Central memory CD8-positive, alpha-beta T cell (primary cell): ENCODE measurements at places on chromosomes 13 and 19.

- no peak for DNase-seq
Measured at GRCh38 chr13:51541809-51542258, 42.4 kb upstream of the WDFY2 start.

DNA sequence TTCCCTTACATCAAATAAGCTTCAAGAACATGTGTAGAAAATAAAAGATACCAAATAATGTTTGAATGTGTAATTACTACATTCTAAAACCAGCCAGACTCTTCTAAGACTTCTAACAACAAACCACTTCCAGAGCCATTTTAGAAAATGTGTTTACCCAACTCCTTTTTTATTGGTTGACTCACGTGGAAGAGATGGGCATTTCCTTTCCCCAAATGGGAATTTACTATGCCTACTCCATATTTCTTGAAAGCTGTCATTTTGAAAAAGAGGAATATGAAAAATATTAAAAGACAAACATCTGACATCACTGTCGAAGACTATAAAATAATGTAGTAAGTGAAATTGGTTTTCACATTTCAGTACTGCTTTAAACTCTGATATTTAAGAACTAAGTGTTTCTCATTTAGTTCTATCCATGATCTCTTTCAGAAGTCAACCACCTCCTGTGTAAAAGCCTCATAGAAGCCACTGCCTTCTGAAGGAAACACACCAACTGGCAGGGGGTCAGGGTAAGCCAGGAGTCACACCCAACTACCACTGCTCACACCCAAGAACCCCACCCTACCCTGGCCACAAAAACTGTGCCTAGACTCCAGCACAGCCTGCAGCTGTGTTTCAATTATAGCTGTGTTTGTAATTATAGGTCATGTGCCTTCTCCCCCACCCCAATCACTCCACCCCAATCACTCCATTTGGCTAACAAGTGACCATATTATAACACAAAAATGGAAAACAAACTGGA, 86.8 kb downstream of the UBL3 start:
- DNase-seq, result no peak

DNA sequence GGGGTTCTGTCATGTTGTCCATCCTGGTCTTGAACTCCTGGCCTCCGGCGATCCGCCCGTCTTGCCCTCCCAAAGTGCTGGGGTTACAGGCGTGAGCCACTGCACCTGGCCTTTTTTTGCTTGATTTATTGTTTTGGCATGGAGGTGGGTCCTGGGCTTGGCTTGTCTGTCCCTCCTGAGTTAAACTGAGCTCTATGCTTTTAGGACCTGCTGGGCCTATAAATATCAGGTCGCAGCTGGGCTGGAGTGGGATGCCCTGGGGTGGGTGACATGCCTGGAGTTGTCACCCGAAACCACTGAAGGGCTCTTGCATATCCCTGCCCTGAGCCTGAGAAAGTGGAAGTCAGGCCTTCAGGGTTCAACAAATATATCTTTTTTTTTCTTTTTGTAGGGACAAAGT, 5.5 kb downstream of the ARRDC5 start:
- DNase-seq, result no peak

GRCh38 chr13:112894673-112895481, 74.1 kb upstream of the MCF2L start:
- no peak for DNase-seq

DNA sequence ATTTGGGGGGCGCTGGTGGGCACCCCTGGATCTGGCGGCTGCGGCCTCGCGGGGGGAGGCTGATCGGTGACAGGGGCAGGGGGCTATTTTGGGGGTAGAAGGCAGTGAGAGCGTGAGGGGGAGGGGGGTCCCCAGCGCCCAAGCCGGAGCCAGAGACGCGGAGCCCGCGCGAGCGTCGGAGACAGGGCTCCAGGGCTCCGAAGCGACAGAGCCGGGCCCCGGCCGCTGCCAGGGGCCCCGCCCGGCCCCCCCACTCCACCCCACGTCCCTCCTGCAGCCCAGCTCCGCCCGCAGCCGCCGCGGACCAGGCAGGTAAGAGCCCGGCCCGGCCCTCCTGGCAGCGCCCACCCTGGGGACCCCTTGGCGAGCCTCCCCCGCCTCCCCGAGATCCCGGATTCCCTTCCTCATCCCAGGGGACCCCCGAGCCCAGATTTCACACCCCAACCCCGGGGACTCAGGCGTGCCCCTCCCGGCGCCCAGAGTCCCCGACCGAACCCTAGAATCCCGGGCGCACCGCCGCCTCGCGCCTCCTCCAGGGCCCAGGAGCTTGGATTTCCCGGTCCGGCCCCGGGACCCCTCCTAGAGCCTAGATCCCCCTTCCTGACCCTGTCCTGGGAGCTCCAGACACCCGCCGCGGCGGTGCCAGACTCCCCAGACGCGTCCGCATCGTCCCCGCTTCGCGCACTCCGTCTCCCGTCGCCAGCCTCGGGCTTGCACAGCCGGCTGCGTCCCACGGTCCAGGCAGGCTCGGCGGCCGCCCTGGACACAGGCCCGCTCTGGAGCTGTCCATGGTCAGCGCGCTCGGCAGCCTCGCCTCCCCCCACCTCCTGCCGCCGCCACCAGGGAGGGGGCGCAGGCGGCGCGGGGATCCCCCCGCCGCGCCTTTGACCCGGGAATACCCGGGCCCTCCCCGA, at the start of gene PPFIA3:
Gene PPFIA3, plus strand, starts transcription at position 134 of the 914 bp plus-strand sequence. CDS start 8,330 bp downstream, outside the sequence.
- DNase-seq, result no peak

DNA sequence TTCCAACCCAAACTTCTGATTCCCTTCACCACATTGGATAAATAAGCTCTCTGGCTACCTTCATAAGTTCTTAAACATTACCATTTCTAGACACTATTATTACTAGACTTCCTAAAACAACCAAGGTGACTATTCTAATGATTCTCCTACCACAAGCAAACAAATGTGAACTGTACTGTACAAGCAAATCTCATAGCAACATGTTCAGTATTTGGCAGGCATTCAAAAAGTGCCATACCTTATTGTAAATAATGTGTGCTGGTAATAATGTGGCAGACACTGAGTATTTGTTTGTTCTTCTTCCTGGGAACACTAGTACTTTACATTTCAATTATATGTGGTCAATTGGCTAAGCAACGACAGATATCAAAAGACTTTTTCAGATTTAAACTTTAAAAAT, 986.0 kb upstream of the SPRY2 start:
- no peak for DNase-seq

DNA sequence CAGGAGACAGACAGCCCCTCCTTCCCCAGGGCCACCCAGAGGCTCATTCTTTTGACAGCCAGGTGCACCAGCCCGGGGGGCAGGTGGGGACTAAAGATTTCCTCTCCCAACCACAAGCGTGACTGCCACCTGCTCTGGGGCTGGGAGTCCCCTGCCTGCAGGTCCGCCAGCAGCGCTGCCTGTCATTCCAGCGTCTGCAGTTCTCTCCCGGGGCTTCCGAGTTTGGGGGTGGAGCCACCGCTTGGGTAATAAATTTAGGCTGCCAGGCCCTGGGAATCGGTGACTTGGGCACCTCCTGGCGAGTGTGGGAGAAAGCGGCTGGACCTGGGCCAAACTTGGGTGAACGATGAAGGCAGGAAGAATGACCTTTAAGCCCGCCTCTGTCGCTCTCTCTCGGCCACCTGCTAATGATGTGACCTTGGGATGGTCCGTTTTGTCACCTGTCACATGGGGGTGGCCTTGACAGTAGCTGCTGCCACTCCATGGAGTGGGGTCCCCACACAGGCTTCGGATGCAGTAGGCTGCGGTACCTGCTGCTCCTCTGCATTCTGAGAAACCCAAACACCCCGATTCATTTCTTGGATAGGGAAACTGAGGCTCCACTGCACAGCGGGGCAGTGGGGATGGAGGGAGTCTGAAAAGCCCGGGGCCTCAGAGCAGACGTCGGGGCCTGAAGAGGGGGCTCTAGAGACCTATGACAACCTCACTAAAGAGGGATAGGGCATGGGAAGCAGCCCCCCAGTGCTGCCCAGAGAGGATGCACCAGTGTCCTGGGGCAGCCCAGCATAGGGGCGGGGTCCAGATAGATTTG, 12.8 kb downstream of the FUT6 start:
- DNase-seq, result no peak

- no peak for DNase-seq
Measured at GRCh38 chr19:42111811-42112210, 20.4 kb downstream of the POU2F2 start.

DNA sequence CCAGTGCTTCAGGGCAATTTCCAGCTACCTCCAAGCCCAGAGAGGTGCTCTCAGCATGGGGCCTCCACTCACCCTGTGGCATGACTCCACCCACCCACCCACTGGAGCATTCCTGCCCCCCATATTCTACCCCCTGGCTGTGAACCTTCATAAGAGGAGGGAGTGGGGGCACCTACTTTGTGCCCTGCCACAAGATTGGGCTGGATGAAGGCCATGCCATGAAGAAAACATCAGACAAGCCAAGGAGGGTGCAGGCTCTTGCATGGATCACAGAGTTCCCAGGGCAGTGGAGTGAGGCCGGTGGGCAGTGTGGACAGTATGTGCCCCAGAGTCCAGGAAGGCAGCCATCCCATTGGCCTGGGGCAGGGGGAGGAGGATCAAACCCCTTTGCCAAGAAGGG, 97.8 kb downstream of the UQCRFS1 start:
- no peak for DNase-seq
